Effector memory CD4-positive, alpha-beta T cell (primary cell): ENCODE measurements at places on chromosomes 7 and 10.

GRCh38 chr7:26127411-26127810 lies 24.6 kb upstream of the NFE2L3 start:
- no peaks in the 10 kb centered on the region for H3K36me3 ChIP-seq
- H3K27ac ChIP-seq = no peak overlapping the region
- no peak for DNase-seq

DNA sequence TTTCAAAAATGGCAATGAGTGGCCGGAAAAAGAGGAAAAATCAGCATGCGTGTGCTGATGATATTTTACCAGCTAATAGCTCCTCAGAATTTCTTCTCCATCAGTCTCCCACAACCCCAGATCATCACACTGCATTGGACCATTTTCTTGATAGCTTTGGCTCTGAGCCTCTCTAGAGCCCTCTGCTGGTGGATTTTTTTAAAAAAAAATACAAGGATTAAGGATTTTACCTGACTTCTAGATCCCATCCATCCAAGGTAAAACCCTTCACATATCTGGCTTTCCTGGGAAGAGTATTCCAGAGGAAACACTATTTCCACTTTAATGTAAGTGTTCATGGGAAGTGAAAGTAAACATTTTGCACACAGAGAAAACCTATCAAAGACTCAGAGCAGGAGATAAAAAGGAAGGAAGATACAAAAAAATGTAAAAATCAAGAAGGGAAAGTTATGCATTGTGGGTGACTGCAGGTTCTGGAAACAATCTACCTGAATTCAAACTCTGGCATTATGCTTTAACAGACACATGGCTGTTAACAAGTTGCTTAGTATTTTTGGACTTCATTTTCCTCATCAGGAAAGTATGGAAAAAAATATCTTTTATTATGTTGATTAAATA lies 380.9 kb downstream of the LRRTM3 start:
- H3K27me3 ChIP-seq = no peaks in the 10 kb centered on the region
- H3K4me1 ChIP-seq = no peaks in the 10 kb centered on the region
- H3K36me3 ChIP-seq = no peaks in the 10 kb centered on the region
- no peak overlapping the region for H3K4me3 ChIP-seq

DNA sequence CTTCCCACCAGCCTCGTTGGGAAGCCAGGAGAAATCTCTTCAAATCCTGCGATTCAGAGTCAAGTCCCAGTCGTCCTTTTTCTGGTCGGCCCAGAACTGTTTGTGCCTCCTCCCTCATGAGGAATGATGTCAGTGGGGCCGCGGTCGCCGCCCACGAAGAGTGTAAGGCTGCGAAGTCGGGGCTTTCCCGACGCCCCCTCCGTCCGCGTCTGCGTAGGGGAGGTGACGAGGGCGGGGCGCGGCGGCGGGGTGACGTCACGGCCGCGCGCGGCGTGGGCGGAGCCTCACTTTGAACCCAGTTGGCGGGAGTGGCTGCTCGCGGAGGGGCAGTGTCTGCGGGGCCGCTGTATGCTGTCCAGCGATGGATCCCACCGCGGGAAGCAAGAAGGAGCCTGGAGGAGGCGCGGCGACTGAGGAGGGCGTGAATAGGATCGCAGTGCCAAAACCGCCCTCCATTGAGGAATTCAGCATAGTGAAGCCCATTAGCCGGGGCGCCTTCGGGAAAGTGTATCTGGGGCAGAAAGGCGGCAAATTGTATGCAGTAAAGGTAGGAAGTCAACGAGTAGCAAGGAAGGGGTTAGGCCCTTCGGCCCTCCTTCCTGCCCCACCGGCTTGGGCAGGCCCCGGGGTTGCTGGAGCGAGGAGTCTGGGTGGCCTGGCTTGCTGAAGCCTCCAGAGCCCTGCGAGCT lies at the start of gene MASTL:
Gene MASTL (plus strand): TSS at position 287 of the 689 bp plus-strand sequence. CDS start 75 bp downstream, at position 362.
- H3K4me3 ChIP-seq = peak within 1 kb of the TSS; percentile 97
- H3K4me1 ChIP-seq = peaks cover 19% of the 10 kb centered on the region
- H3K27ac ChIP-seq = peak within 1 kb of the TSS; percentile 100
- H3K36me3 ChIP-seq = peaks cover 3% of the 10 kb centered on the region
- DNase-seq = peak; percentile 94

DNA sequence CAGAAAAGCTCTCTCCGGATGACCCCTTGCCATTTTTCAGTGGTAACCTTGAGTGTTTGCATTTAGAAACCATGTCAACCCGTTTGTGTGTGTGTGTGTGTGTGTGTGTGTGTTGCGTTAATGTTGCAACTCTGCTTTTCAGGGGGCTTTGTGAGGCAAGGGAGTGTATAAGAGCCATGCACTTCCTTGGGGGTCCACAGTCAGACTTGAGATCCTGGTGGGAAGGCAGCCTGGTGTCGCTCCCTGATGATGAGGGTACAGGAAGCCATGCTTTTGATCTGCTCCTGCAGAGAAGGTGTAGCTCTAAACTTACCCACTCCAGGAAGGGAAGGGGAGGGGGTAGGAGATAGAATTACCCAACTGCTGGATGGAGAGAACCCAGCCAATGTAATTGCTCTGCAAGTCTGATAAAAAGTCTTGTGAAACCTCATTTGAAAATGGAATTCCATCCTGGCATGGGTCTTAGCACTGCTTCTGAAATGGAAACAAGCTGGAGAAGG lies 10.7 kb downstream of the GRK5 start:
- H3K36me3 ChIP-seq = no peaks in the 10 kb centered on the region
- no peak overlapping the region for H3K4me3 ChIP-seq
- no peak for DNase-seq

GRCh38 chr10:71045204-71045809 lies 156.9 kb upstream of the PCBD1 start:
- H3K4me3 ChIP-seq = no peak overlapping the region
- H3K27me3 ChIP-seq = no peaks in the 10 kb centered on the region
- H3K4me1 ChIP-seq = no peaks in the 10 kb centered on the region

GRCh38 chr7:81280531-81280930 lies 361.7 kb upstream of the SEMA3C start:
- no peaks in the 10 kb centered on the region for H3K36me3 ChIP-seq
- no peaks in the 10 kb centered on the region for H3K4me1 ChIP-seq
- no peak overlapping the region for H3K27ac ChIP-seq
- no peaks in the 10 kb centered on the region for H3K27me3 ChIP-seq
- H3K4me3 ChIP-seq = no peak overlapping the region
- DNase-seq = no peak

DNA sequence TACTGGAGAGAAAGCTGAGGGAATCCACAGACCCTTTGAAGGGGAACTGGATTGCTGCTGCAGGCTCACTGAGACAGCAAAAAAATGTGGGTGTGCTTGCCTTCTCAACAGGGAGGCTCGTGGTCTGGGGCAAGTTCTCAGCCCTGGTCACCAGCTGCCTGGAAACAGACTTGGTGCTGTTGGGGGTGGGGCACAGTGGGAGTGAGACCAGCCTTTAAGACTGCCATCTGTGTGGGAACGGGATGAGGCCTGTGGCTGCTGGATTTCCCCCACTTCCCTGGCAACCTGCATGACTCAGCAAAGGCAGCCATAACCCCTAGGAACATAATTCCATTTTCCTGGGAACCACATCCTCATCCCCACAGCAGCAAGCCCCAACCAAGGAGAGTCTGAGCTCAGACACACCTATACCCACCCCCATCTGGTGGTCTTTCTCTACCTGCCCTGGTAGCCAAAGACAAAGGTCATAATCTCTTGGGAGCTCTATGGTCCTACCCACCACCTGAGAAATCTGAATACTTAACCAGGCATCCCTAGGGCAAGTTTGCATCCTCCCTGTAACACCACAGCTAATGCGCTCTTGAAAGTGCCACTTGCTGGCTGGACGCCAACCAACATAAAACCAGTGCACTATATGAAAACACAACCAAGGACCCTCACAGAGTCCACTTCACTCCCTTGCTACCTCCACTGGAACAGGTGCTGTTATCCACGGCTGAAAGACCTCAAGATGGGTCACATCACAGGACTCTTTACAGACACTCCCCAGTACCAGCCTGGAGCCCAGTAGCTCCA lies 45.0 kb upstream of the TFEC start:
- no peaks in the 10 kb centered on the region for H3K4me1 ChIP-seq
- DNase-seq = no peak
